ENCODE measurements at places on chromosomes 4 and X.

GRCh38 chrX:56826020-56826419 is 97.0 kb downstream of the NBDY start:
- DNase-seq: no peak

- peak; percentile 49 for DNase-seq
Observed at GRCh38 chrX:105882581-105883275, 60.4 kb downstream of the NRK start.

GRCh38 chrX:19212037-19212436 is 89.8 kb upstream of the ADGRG2 start:
- no peak for DNase-seq

DNA sequence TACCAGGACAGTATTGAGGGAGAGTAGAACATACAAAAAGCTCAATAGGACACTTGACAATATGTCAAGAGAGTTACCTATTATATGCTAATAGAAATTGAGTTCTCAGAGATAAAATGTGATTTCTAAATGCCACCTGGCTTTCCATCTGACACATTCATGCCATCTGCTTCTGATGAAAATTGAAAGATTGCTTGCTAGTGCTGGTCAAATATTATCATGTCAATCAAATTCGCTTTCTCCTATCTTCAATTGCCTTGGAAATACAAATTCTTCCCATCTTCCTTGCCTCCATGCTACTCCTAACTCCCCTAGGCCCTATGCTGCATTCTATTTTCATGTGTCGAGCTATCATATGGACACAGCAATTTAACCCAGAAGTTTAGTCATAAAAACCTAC is 1076.9 kb downstream of the ARAP2 start:
- no peak for DNase-seq

DNA sequence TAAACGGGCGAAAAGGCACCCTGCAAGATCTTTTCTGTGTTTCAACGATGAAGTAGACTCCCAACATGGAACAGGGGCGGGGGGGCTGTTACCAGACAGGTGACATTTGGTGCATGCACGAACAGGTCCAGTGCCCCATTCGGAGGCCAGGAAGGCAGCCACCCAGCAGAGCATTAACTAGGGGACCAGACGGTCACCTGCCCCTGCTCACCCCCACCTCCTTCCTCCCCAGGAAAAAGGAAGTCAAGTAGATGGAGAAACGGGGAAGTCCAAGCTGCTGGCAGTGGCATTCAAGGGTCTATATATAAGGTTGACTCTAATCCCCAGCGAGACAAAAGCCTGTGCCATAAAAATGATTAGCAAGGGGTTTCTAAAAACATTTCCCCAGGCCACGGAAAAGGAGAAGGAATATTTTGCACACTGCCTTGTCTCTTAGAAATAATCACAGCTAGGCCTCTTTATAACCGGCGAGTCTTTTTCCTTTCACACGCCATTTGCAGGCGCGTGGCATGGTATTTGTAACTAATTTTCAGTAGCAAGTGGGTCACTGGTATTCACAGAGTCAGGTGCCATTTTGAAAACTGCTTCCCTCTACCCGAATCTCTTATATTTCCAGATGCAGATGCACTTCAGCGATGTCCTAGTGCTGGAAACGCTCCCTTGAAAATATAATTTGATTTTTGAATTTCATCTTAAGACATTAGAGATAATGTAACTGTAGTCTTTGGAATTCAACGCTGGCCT is 1.2 kb upstream of the TMSB4X start:
- DNase-seq: no peak

DNA sequence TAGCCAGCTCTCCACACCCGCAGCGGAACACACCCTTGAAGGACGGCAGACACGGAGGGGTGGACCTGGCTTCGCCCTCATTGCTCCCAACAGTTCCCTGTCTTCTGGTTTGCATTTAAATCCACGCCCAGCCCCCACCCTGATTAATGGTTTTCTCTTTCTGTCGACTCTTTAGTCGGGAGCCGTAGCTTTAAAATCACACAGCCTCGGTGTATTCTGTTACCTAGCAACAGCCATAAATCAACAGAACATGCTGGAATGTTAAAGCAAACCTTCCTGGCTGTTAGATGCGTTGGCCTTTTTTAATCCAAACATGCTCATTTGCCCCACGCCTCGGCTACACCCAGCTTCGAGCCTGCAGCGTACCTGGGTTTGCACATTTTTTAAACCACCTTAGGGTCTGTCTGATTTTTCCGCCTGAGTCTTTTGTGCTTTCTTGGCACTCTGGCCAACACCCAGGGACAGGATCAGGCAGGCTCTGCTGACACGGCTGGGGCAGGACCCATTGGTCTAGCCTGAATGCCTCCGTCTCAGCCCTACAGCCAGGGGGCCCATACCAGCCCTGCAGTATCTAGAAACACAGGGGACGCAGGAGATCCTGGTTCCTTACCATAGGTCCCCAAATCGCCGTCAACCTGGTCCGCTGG is 21.4 kb upstream of the PPP2R2C start:
- DNase-seq: peak; percentile 16

DNA sequence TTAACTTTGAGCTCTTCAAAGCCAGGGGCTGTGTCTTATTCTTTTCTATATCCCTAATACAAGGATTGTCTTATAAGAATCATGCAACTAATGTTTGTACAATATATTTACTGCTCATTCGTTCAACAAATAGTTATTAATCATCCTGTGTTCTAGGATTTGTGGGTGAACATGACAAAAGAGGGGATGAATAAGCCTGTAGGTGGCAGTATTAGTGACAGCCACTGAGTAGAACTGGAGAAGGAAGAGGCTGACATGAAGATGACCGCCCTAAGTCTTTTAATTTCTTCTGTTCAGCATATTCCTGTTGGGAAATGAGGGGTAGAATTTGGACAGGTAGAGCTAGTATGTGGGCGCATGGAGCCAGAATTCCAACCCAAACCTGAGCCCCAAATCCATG is 11.9 kb upstream of the LINC00632 start:
- no peak for DNase-seq

- no peak for DNase-seq
Observed at GRCh38 chr4:139331185-139331584, 28.9 kb upstream of the NDUFC1 start.

- DNase-seq: no peak
Observed at GRCh38 chrX:150573106-150573505, 4.7 kb downstream of the MTM1 start.

GRCh38 chrX:136189222-136189621 is 41.9 kb downstream of the FHL1 start:
- no peak for DNase-seq

GRCh38 chr4:152850377-152850776 is 70.6 kb downstream of the ARFIP1 start:
- DNase-seq: peak; percentile 68

GRCh38 chrX:130125091-130125874 is 15.0 kb upstream of the ELF4 start:
- peak; percentile 83 for DNase-seq

DNA sequence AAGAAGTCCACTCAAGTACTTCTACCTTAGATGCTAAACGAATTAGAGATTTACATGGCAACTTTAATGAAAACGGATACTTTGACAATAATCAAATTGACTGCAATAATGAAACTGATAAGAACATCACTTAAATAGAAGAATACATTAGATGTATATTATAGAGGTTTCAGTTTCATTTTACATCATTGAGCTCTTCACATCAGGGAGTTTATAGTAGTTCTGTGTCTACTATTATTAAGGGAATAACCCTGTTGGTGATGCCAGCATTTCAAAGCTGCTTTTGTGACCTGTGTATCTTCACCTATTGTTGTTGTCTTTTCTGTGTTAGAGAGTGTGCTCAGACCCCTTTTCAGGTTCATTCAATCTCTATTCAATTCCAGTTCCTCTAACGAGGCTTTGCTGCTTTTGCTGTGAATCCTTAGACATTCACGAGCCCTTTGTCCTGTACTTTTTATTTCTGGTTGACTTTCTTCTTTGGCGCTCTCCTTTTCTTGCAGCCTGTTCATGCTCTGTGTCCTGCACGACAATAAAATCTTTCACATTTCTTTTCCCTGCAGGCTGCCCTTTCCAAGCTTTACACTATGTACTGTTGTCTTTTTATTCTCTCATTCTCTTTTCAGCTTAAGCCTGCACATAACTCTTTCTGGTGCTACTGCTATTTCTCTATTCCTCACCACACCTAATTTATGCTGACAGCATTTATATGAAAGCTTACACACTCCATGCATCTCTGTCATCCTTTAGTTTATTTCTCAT is 232.1 kb downstream of the CPE start:
- DNase-seq: no peak

DNA sequence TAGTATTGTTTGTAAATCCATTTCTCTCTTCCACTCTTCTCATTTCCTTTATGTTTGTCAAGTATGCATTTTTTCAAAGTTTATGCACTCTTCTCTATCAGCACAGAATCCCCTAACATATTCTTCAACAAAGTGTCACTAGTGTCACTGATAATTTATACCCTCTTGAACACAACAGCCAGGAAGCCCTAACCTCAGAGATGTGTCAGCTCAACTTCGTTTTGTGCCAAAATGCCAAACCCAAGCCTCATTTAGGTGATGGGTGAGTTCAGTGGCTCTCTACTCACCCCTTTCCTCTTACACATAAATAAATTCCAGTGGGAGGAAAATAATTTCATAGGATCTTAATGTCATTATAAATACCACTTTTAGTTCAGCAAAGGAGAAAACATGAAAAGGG is 22.4 kb upstream of the P2RY10 start:
- no peak for DNase-seq

- peak; percentile 24 for DNase-seq
Observed at GRCh38 chr4:85548841-85549240, 73.9 kb downstream of the ARHGAP24 start.

DNA sequence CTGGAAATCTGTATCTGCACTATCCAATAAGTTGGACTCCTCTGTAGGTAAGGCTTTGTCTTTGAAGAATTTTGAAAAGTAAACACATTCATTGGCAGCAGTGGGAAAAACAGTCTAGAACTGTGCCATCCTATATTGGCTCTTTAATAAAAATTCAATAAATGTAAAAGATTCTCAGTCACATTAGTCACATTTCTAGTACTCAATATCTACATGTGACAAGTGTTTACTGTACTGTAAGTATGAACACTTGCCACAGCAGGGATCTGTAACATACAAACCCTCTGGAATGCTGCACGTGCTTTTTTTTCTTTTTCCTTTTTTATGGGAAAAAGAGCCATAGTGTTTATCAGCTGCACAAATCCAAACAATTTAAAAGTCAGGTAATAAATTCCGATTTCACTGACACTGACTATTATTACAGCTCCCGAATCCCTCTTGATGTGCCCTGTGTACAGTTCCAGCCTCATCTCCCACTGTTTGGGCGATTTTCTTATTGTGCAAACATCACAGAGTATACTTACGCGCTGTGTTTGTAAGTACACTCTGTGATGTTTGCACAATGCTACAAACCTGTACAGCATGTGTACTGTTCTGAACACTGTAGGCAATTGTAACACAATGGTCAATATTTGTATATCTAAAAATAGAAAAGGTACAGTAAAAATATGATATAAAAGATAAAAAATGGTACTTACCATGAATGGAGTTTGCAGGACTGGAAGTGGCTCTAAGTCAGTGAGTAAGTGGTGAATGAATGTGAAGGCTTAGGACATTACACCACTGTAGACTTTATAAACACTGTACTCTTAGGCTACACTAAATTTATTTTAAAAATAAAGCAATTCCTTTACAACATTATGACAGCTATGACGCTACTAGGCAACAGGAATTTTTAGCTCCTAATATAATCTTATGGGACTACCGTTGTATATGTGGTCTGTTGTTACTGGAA is 8.7 kb downstream of the PYURF start:
- no peak for DNase-seq

GRCh38 chr4:34723605-34724004 is 1520.7 kb downstream of the ARAP2 start:
- DNase-seq: no peak

All from fibroblast of pulmonary artery (primary cell).